ENCODE measurements at places on chromosomes 4 and X.

DNA sequence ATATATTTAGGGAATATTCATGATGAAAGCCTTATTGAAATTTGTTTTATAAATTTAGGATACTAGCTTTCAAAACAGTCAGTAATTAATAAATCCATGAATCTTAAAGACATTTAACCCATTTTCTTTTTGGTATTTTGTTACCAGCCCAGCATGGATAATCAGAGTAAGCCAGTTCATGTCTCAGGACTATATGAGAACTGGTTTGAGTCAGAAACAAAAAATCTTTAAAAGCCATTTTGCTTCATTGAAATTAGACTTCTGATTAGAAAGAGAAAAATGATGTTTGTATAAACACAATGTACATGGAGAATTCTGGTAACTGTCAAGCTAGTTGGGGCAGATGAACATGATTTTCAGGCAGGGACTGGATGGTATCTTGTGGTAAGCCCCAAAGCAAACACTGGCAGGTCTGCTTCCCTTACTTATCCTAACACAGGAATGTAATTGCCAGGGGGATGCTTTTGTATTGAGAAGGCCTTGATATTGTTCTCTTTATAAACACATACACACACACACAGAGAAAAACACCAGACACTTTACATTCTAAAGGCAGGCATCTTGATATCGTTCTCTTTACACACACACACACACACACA, 9.4 kb downstream of the ARHGAP10 start:
- no peak for DNase-seq

DNA sequence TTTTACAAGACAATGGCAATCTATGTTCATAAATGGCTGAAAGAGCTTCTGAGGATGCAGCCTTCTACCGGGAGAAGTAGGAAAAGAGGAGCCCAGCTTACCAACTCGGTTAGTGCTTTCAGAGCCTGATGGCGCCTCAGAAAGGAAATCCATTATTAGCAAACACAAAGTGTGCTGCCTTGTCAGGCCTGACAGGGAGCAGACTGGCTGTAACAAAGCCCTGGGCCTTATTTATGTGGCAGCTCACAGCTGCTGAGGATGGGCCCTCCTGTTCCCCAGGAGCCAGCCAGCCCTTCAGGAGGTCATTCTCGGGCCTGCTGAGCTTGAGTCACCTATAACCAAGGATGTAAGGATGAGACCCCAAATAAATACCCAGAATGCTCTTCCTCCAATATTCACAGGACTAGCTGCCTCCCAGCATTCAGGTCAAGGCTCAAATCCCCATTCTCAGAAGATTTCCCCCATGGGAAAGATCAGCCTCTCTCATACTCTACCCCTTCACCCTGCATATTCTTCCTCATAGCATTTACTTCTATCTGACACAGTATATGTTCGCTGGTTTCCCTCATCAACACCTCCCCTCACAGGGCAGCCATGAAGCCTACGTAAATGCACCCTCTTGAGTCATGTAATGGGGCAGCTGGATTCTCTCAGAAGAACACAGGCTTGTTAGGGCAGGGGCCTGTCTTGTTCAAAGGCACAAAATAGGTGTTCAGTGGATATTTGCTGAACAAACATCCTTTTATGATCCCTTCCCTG, 227.0 kb upstream of the RASGEF1B start:
- DNase-seq: no peak

- DNase-seq: no peak
These were observed 198.0 kb downstream of the CBR4 start for GRCh38 chr4:168811786-168812651.

- DNase-seq: peak; percentile 4
These were observed at the start of gene PHKA2 for GRCh38 chrX:18983666-18984380. PHKA2 (minus strand) TSS chrX:18984114; CDS start chrX:18983932, 182 bp downstream.

- no peak for DNase-seq
These were observed 552 bp downstream of the ADH5 start for GRCh38 chr4:99088023-99088449.
